ENCODE measurements at places on chromosomes 16 and 17. TPM values are rescaled to one million over a fixed set of nuclear protein-coding genes. Genes with fewer than 3 reads are reported as not detected.

GRCh38 chr16:51569203-51569931, 418.3 kb upstream of the SALL1 start:
- no peak for DNase-seq

- no peak for DNase-seq
These were observed 6.1 kb downstream of the GAST start for GRCh38 chr17:41718287-41718645.

DNA sequence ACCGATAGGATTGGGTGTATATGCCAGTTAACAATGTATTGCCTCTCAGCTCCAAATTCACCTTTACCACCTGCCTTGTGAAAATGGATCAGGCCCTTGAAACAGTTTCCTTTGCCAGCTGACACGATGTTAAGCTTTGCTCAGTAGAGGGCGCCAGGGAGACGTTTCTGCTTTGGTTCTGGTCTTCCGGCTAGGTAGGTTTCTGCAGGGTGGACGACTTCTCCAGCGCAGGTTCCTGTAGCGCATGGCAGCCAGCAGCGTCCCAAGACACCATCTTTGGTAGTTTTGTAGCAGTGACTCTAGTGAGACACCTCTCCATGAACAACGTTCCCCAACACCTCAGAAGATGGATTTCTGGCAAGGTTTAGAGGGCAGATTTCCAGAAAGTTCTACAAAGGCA, 24.0 kb downstream of the SYCE1L start:
- DNase-seq, result no peak

- no peak for DNase-seq
These were observed 91.5 kb upstream of the CRHR1 start for GRCh38 chr17:45692661-45693060.

DNA sequence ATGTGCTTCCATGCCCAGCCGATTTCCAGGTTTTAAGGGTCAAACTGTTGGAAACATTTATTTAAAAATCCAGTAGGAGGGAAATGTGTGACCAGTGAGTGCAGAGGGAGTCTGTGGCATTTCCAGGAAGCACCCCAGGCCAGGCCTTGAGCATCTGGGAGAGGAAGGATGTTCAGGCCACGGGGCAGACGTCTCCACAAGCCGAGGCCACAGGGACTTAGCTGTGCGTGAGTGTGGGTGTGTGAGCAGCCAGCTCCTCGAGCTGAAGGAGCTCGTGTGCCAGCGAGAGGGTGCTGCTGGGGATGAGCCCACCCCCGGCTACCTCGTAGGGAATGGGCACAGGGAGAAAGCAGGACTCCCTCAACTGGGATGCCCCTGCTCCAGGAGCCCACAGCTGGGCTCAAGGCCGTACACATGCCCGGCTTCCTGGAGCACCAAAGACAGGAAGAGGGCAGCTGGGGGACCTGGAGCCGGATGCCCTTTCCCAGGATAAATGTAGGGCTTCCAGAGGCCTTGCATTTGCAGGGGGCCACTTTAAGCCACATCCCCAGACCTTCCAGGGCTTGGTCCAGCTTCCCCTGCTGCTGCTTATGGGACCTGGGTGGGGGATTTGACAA, 12.5 kb downstream of the NPTX1 start:
- DNase-seq, result no peak

GRCh38 chr16:2250652-2251295, 613 bp downstream of the ECI1 start:
- no peak for DNase-seq

DNA sequence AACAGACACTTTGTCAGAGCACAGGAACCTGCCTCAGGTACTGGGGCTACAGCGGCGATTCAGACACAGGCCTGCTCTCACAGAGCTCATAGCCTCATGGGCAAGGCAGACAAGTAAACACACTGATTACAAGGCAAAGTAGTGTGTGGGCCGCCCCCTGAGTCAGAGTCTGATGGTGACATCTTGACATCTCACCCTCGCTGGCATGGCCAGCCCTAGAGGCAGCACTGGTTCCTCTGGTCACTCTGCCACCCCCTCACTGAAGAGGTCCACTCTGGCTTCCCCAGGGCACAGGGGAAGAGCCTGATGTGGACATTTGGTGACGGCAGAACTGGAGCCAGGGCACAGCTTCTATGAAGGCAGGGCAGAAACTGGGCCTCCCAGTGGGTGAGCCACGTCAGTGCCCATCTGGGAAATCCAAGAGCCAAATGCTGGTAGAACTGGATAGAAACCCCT, 32.9 kb upstream of the TOB1 start:
- no peak for DNase-seq

DNA sequence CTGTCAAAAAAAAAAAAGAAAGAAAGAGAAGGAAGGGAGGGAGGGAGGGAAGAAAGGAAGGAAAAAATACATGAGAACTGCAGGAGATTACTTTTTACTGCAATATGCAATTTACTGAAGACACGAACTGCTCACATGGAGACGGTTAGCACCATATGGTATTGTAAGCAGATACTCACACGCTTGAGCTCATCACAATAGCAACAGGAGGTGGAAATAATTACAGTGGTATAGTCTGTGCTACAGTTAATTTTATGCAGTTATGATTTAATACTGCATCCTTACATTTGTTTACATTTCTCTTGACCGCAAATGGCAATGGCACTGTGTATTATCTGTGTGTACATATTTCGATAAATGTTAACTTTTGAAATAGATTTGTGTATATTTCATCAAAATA, 21.4 kb upstream of the SLC46A1 start:
- no peak for DNase-seq

GRCh38 chr17:56725144-56725543, 108.6 kb downstream of the C17orf67 start:
- no peak for DNase-seq

The GALNS gene
- polyA plus RNA-seq, result 9.7 TPM

All from spleen (tissue), 13 donors.